ENCODE measurements at places on chromosomes 7 and 10.

GRCh38 chr7:80226629-80227028, 92.0 kb downstream of the GNAI1 start:
- no peak for DNase-seq

DNA sequence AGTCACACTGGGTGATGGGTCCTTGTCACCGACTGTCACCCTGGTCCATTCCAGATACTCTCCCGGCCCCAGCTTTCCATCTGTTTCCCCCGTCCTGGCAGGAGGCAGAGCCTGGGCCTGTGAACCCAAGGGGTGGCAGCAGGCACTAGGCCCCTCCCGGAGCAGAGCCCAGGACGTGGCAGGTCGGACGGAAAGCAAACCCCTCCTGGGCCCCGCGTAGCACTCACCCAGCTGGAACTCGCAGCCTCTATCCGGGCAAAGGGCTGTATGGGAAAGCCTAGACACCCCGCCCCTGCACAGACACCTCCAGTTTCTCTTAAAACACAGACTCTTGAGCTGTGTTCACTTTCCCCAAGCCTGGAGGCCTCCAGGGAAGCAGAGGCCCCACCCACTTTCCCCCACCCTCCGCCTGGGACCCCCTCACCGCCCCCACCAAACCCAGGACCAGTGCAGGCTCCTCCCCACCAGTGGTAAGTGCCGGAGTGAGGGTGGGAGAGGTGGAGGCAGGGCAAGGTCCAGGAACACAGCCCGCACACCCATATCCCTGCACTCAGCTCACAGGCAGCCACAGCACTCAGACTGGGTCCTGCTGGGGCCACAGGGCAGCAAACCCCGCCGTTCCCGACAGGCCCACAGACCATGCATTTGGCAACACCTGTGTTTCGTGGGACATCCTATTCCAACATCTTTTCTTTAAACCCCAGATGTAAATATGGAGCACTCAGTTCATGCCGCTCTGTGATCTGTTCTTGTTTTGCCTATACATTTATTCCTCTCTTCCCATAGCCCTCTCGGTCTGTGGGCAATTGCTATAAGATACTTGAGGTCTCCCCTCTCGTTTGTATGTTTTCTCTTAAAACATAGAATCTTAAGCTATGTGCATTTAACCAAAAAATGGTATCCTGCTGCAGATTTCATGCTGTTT, 98.2 kb upstream of the PDGFA start:
- DNase-seq = no peak

- no peak for DNase-seq
These were observed 57.3 kb upstream of the ZEB1 start for GRCh38 chr10:31261511-31262311.

DNA sequence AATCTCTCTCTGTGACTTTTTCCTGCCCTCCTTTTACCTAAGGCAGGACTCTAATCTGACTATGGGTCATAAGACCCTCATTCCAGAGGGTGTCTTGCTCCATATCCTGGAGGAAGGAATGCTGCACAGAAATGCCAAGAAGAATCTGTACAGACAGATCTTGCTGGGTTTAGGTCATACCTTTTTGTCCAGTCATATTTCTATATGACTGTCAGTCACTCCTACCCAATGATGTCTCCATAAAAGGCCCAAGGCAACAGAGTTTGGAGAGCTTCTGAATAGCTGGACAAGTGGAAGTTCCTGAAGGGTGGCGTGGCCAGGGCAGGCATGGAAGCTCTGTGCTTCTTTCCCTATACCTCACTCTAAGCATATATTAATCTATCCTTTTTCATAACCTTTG, 47.5 kb downstream of the FEZF1 start:
- DNase-seq = no peak

- DNase-seq = no peak
These were observed 213.5 kb downstream of the PAXIP1 start for GRCh38 chr7:154789404-154789803.

DNA sequence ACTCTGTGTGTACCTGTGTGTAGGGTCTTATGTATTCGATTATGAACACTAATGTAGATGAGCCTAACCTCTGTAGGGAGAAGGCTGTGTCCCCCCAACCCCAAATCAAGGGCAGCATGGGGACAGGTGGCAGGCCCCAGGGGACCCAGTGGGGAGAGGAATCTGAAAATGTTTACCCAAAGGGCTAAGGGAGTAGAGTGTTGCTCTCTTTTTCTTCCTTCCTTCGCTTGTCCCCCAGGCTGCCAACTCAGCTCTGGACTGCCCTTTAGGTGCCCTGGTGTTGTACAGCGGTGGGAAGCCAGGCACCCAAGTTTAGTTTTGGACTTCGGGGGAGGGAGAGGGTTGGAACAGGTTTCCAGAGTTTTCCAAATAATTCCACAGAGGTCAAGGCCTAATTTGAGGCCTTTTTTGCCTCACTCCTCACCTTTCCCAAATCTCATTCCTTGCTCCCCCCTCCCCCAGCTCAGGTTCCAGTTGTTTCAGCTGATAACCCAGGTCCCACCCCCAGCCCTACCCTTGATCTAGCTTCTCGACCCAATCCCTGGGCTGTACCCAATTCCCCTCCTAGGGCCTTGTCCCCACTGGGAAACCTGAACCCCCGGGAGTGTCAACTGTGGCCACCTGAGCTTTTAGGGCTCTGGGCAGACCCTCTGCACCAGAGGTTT, 9.1 kb upstream of the PAX2 start:
- no peak for DNase-seq

- no peak for DNase-seq
These were observed 48.8 kb downstream of the DNAJC1 start for GRCh38 chr10:21954690-21955089.

DNA sequence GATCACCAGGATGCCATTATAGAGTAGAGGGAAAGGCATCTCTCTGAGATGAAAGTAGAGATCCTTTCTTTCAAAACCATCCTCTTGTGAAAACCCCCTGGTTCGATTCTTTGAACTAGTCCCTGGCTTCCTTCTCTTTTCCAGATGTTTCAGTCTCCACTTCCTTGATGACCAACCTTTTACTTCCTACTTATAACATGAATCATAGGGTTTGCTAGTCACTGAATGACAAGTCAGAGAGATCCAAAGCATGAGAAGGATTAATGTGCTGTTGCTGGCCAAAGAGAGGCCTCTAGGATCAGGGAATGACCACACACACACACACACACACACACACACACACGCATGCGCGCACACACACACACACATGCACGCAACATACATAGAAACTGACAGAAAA, 161.1 kb upstream of the FRMD4A start:
- no peak for DNase-seq

- DNase-seq = no peak
These were observed 99.1 kb upstream of the JCAD start for GRCh38 chr10:30158325-30158960.

GRCh38 chr10:133353988-133354605, 3.7 kb downstream of the FUOM start:
- DNase-seq = no peak

DNA sequence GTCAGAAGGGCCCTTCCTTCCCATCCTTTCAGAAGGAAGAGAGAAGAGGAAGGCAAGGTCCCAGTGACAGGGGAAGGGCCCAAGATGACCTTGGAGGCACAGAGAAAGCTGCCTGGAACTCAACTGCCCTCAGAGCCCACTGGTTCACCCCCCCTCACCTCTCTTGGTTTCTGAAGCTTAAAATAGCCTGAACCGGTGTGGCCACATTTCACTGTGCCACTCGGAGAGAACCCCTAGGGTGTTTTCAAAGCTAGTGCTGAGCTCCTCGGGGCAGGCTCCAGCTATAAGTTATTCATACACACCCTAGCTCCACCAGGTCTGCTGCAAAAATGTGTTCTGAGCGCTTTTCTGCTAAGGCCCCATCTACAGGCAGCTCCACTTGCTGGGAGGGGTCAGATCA, 60.9 kb upstream of the ADRB1 start:
- no peak for DNase-seq

DNA sequence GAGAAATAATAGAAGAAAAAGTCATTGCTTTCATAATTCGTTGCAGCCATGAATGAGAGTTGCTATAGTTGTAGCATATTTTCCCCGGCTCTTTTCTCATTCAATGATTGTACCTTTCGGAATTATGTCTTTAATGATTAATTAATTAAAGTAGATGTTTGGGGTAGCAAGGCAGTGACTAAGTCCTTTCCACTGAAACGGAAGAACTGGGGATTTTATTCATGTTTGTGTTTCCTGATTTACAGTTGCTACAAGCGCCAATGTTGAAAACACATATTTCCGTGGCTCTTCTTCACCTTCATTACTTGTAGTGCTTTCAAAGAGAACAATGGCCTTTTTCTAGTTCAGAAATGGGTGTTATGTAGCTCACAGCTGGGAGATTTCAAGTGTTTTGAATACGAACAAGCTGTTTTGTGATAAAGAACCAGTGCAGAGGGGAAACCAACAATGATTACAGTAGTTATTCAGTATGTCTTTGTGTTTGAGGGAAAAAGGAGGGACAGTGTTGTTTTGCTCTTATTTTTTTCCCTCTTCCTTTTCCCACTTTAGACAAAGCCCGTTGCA, 153.5 kb downstream of the NSUN6 start:
- DNase-seq = no peak

GRCh38 chr10:103278862-103279298, 1.9 kb downstream of the INA start:
- DNase-seq = no peak

DNA sequence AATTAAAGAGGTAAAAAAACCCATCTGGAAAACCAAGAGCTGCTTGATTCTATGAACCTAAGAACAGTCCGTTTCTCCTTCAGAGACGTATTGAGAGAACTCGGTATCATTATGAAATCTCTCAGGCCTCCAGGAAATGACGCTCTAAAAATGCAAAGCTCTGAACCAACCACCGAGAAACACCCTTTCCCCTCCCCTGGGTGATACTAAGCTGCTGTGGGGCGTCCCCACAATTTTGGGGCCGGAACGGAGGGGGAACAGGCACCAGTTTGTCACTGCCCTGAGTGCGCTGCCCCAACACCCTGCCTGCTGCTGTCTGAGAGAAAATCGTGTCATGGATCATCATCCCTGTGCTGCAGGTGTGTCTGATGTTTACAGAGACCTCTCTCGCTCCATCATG, 509.5 kb downstream of the DNAJB6 start:
- DNase-seq = no peak

GRCh38 chr10:96416643-96417042, 57.8 kb upstream of the OPALIN start:
- DNase-seq = no peak

DNA sequence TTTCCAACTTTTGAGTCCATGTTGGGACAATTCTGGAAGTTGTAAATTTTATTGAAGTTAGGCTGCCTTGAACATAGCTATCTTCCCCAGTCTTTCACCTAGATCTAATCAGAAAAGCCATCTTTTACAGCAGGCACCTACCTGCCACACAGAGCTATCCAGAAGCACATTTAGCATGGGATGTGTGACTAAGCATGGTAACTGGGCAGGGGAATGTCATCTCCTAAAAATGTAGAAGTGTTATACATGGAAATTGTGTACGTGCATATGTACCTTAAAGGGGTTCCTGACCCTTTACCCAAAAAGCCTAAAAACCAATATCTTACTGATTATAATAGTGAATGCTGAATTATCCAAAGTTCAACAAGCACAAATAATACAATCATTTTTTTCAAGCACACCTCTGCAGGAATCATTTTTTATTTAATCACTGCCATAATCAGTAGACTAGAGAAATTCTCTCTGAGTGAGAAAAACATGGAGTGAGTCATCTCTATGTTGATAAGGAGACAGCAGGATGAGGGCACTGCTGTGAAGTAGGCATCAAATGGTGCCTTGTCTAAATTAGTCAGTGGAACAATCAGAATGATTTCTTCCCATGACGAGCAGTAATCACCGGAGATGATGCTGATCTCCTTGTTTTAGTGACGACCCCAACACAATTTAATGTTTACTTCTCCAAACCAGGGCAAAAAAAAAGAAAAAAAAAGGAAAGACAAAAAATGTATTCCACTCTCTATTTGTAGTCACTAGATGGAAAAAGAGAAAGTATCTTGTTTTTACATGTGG, 75.9 kb downstream of the SORBS1 start:
- no peak for DNase-seq

- DNase-seq = peak; percentile 9
These were observed 191.2 kb upstream of the PRSS1 start for GRCh38 chr7:142557971-142558582.

DNA sequence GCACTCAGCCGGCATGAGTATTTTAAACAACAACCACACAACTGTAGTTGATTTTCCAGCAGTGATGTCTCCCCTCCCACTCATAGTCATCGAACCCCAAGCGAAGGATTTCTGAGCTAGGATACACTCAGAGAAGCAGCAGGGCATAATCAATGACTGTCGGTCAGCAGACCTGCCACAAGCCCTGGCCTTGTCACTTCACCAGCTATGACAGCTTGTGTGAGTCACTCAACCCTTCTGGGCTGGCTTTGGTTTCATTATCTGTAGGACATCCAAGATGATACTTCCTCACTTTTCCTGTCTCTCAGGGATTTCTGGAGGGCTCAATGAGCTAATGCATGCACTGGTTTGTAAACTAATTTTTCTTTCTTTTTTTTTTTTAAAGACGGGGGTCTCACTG, 22.0 kb upstream of the UBE3C start:
- no peak for DNase-seq

GRCh38 chr7:50663396-50664102, 98.3 kb upstream of the DDC start:
- DNase-seq = no peak

DNA sequence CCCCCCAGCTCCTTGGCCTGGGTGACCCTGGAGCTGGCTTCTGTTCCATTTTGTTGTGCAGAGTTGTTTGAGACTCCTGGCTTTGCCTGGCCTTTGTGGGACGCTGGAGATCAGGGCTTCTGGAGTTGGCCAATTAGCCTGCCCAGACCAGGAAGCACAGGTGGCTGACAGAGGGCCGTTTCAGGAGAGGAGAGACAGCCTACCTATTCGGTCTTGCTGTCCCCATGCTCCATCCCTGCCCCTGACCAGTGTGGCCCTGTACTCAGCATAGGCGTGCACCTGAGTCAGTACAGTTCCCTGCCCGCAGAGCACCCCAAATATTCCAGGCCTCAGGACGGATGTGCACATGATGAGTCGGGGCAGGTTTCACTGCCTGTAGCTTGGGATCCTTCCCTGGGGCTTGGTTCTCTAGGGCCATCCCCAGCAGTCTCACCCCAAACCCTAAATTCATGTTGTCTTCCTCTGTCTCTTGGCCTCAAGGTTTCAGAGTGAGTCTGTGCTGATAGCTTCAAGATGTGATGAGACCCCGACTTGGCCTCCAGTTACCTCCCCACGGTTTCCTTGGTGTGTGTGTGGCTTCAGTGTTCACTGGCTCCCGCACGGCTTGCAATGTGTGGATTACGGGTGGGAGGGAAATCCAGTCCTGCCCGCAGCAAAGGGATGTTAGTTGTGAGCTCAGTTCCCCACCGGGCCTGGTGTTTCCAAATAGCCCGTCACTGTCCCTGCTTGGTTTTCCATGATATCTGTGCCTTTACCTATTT, 44.7 kb downstream of the HTRA1 start:
- no peak for DNase-seq

DNA sequence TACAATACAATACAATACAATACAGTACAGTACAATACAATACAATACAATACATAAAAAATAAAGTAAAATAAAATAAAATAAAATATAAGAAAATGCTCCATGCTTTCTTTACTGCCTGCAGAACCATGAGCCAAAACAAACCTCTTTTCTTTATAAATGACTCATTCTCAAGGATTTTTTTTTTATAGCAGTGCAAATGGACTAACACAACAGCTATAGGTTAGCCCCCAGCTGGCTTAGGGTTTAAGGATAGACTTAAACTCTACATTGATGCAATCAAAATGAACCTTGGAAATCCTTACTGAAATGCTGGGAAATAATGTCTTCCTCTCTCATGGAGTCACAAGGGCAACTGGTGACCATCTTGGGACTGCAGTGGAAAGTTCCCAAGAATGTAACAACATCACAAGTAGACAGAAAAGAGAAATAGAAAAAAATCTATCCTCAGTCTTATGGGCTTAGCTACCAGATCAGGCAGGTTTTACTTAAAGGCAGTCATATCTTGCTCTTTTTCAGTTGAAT, 348.9 kb downstream of the ARL4A start:
- DNase-seq = no peak
